DND-41 (cell line): ENCODE measurements at places on chromosomes 11 and 22.

GRCh38 chr11:64854534-64855502 is 10.4 kb upstream of the CDC42BPG start:
- DNase-seq: no peak

- no peak for DNase-seq
Measured at GRCh38 chr11:1450344-1450875, 36.2 kb downstream of the MOB2 start.

GRCh38 chr11:10042699-10043098 is 251.3 kb downstream of the SBF2 start:
- no peak for DNase-seq

DNA sequence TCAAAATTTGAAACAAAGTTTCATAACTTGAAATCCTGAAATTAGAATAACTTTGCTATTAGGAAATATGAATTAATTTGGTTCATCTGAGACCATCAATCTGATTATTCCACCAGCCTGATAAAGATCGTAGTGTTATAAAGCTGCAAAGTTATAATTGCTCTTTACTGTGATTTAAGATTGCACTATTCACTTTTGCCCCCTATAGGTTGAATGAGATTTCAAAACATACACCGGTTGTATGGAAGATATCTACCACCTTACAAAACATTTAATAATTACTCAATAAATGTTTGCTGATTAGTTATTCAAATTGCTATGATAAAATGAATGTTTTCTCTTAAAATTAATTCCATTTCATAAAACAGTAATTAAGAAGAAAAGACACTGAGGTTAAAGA is 26.1 kb downstream of the APIP start:
- no peak for DNase-seq

DNA sequence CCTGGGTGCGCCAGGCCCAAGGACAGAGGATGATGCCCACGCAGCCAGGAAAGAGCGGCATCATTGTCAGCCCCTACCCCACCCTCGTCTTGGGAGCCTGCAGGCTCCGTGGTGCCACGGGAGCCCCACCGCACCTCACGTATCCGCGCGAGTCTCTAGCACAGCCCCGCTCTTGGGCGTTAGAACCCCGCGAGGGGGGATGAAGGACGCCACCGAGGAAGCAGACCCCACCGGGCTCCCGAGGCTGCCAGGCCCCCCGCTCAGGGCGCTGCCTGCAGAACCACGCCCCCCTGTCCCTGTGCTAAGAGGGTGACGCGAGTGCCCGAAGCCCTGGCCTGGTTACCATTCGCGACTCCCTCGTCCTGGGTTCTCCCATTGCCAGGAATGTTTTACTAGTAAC is 52.3 kb upstream of the MS4A8 start:
- DNase-seq: no peak

DNA sequence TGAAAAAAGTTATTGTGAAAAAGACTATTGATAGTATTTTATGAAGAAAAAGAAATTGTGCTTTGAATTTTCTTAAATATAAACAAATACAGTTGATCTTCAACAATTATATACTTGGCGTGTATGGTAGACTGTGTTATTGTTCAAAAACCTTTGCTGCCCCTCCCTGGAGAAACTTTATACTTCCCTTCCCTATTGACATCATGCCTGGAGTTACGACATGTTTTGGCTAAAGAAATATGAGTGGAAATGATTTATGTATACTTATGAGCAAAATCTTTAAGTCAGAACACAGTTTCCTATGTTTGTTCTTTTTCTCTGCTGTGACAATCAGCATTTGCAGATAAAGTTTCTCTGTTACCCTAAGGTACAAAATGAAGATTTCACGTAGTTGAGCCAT is 243.8 kb downstream of the TMEM135 start:
- no peak for DNase-seq

DNA sequence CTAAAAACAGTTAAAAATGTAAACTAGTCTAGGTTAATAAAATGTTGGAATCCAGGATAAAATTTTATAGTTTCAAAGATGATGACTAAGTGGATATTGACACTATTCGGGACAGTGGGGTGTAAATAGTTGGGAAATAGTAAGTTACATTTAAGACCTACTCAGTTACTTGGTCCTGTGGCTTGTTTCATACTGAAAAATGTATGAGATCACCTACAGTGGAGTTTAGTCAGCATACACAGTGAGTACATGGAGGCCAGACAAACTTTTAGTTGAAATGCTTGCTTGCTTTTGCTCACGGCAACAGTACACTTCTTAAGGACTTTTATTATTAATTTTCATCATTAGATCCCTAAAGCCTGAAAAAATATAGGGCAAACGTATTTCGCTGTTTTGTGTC is 16.1 kb downstream of the TRIM22 start:
- DNase-seq: no peak

DNA sequence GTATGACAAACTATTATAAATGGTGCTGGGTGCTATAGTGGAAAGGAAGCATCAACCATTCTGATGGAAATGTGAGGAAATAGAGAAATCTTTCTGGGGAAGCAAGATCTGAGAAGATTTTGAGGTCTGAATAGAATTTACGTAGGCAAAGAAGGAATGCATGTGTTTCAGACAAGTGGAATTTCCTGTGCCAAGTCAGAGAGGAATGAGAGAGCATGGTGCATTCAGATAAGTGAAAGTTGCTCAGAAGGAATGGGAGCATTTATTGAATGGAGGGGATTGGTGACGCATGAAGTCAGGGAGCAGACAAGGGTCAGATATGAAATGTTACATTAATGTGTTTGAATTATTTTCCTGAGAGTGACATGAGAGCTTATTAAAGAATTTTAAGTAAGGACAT is 725.5 kb downstream of the METTL15 start:
- no peak for DNase-seq

- DNase-seq: no peak
Measured at GRCh38 chr11:124896071-124896750, 1.5 kb downstream of the ROBO4 start.

DNA sequence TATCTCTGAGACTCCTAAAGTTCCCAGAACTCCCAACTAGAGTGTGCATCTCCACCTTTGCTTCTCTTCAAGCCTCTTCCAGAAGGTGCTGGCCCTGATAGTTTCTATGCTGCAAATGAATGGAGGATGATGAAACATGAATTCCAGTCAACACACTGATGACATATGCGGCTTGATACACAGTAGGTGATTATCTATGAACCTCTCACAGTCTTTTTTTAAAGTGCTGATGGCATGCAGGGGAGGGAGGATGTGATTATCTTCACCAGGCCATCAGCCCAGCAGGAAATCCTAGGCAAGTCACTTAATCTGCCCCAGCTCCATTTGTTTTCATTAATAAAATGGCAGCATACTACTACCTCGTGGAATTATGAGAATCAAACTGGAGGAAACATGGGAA is 548.5 kb downstream of the SOX6 start:
- no peak for DNase-seq

DNA sequence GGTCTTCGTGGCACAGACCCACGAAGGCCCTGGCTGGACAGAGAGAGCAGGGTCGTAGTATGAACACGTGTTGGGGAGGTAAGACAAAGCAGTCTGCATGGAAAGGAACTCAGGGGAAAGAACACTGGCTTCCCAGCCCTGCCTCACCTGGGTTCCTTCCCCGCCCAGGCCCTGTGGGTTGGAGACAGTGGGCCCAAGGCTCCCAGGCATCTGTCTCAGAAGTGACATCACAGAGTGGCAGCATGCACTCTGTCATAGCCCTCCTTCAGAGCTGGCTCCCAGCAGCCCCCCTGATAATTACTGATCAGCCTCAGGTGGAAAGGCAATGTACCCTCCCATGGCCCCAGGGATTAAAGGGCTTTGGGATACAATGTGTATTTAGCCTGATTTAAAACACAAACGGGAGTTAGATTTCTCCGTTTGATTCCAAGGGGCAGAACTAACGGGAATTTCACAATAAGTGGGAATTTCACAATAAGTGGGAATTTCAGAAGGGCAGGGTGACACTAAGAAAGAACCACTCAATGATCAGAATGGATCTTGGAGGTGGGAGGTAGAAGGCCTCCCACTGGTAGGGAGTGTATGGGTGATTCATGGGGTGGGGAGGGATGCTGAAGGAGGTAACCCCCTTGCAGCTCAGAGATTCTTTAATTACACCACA is 65.1 kb downstream of the SLC22A12 start:
- no peak for DNase-seq

- DNase-seq: no peak
Measured at GRCh38 chr22:17981497-17981896, 42.9 kb downstream of the MICAL3 start.

DNA sequence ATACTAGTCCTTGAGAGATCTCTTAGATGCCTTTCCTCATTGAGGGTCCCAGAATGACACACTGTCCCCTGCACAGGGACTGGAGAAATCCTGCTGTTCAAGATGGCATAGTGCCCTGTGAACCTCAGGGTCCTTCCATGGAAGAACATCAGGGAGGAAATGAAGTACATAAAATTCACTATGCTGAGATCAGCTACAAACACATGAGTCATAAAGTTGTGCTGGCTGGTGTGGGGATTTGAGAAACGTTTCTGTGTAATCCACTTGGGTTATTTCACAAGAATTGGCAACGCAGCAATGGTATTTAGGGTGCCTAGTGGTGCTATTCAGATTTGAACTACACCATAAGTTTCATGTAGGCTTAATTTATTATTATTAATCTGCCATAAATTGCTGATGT is 174.4 kb downstream of the MAML2 start:
- no peak for DNase-seq

GRCh38 chr11:12019866-12020416 is 11.5 kb upstream of the DKK3 start:
- DNase-seq: no peak

DNA sequence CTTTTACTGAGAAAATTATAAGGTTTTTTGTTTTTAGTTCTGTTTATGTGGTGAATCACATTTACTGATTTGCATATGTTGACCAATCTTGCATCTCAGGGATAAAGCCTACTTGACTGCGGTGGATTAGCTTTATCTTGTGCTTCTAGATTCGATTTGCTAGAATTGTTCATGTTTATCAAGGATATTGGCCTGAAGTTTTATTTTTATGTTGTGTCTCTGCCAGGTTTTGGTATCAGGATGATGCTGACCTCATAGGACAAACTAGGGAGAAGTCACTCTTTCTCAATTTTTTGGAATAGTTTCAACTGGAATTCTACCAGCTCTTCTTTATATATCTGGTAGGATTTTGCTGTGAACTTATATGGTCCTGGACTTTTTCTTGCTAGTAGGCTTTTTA is 504.8 kb downstream of the ETS1 start:
- no peak for DNase-seq

DNA sequence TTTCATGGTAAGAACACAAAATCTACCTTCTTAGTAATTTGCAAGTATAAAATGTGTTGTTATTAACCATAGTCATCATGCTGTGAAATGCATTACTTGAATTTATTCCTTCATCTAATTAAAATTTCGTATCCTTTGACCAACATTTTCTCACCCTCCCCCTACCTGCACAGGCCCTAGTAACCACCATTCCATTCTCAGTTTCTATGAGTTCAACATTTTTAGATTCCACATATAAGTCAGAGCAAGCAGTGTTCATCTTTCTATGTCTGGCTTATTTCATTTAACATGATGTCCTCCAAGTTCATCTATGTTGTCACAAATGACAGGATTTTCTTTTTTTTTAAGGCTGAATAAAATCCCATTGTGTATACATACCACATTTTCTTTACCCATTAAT is 43.5 kb upstream of the CCDC179 start:
- DNase-seq: no peak

DNA sequence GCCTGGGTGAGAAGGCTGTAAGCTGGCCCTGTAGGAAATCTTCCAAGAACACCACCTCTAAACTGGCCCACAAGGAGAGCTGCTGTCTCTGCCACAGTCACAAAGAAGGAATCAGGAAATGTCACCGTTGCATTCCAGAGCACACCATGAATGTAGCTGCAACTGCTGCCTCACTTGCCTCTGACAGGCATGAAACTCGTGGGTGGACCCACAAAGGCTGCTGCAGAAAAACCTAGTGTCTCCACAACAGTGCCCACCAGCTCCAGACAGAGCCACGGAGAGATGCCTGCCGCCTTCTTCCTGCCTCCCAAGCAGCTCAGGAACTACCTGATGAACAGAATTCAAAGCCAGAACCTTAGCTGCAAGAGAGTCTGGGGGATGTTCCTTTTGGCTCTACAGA is 10.5 kb downstream of the DNAJB13 start:
- no peak for DNase-seq

DNA sequence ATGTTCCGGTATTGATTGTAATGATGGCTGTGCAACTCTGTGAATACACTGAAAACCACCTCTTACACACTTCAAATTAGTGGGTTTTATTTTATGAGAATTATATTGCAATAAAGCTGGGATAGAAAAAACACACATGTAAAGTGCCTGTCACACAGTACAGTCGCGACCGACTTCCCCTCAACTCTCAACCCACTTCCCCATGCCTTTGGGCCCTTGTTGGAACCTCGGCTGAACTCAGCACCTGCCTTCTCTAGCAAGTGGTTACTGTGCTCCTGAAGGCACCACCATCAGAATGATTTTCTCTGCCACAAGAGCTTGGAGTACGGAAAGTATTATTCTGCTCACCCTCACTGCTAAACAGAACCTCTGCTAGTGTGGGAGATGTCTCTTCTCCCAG is 13.5 kb downstream of the KCNJ1 start:
- DNase-seq: no peak

DNA sequence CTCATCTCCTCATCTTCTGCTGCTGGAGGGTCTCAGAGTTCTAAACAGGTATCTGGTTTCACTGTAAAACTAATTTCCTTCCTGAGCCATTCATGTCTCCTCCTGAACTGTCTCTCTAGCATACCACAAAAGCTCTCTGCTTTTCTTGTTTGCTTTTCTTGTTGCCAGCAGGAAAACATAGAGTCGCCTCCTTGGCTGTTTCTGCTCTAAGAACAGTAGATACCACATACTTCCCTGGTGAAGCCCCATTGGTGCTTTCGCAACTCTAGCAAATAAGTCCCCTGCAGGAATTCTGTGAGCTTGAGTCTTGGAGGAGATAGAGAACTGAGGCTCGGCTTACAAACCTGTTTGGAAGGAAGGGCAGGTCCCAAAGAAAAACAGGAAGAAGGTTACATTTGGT is 7.0 kb downstream of the DIXDC1 start:
- DNase-seq: no peak

DNA sequence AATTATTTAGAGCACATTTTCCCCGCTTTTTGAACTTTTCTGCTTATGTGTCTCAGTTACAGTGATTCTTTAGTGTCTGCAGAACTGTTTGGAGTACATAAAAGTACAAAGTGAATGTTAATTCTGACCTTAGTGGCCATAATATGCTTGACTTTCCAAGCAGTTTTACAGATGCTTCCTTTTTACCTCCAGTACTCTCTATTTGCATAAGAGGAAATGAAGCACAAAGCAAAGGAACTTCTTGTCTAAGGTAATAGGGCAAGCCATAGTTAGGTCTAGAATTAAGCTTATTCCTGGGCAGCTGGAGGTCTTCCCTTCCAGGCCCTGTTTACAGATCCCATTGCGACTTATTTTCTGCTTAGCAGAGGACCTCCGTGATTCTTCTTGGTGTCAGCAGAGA is 3.6 kb downstream of the GTPBP1 start:
- DNase-seq: no peak

- no peak for DNase-seq
Measured at GRCh38 chr11:72778535-72779494, 15.0 kb downstream of the STARD10 start.

DNA sequence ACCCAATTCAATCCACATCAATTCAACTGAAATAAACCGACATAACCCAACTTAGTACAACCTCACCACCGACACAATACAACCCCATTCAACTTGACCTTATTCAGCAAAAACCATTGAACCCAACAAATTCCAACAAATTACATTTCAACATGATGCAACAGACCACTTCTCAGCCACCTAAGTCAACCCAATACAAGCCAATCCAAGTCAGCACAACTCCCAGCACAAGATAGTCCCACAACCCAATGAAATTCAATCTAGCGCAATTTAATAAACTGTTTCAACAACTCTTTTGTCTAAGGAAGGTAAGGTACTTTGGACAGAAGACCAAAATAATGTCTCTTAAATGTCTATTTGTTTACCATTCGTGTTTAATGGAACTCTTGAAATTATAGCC is 226.0 kb downstream of the MIAT start:
- no peak for DNase-seq
